ENCODE measurements at places on chromosomes 12 and 14.

DNA sequence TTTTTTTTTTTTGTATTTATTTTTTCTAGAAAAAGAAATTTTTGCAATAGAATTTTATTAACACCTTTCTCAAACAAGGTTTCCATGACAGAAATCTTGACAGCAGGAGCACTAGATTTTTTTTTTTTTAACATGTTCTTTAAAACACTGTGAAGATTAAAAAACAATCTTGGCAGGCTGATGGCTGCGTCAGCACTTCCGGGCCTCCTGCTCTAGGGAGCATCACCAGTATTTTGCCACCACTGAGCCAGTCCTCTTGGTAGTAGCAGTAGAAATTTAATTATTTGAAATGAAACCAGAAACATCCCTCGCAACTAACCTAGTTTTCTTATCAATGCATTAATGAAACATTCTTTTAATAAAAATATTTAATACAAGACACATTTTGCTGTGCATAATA lies 99.6 kb downstream of the APAF1 start:
- DNase-seq = no peak

DNA sequence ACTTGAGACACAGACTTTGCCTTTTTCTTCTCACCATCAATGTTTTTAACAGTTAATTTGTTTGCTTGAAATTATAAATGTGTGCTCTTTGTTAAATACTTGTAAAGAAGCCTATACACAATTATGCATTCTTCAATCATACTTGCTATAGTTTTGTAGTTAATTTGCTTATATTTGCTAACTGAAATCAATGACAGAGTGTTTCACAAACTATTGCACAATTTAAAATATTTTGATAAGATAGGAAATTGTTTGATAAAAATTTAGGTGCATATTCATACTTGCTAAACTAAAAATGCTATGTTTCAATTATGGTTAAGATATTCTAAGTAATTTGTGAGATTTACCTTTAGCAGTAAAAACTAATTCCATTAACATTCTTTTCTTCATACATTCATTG lies 13.7 kb upstream of the OR4K5 start:
- DNase-seq = no peak

GRCh38 chr14:21205026-21205677 lies 49.3 kb upstream of the OR5AU1 start:
- no peak for DNase-seq

- DNase-seq = no peak
Measured at GRCh38 chr12:59597385-59597781, 1.6 kb downstream of the SLC16A7 start.

GRCh38 chr14:61488417-61489401 lies 167.3 kb downstream of the PRKCH start:
- DNase-seq = no peak

DNA sequence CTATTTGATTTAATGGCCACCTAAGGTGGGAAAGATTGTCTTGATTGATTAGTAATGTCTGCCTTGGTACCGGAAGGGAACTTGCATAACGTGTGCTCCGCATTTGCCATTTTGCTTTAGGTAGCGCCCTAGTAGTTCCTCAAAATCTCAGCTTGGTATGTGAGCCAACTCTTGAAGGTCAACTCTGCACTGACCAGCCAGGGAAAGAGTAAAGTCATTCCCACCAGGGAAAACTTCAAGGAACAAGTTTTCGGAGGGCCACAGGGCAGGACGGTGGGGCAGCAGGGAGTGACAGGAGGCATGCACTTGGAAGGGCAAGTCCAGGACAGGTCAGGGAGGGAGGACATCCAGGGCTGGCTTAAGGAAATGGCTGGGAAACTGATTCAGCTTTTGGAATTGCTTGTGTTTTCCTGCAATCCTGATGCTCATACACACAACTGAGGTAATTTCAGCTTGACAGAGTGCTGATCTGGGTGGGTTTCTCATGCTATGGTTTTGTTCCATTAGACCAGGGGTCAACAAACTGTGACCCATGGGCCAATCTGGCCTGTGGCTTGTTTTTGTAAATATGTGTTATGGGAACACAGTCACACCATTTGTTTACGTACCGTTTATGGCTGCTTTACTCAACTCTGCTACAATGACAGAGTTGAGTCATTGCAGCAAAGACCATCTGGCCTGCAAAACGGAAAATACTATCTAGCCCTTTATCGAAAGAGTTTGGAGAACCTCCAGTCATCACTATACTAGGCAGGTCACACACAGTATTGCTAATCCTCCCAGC lies 184.5 kb downstream of the RBM19 start:
- DNase-seq = no peak

DNA sequence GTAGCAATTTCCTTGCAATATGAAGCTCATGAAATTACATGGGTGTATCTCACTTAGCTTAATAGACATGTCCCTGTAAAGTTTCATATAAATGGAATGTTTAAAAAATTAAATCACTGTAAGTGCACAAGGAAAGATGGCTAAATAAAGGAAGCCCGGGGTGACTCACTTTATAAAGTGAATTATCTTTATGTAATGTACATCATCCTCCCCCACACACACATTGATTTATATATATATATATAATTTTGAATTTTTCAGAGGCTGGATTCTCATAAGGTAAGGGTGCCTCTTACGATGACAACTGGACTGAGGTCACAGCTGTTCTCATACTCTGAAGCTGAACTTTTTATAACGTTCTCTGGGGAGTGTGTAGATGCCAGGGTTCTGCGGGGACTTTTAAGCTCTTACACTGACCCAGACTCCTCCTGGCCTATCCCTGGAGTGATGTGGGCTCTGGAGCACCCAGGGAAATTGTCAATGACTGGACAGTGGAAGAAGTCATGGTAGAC lies 108.7 kb upstream of the HIF1A start:
- DNase-seq = no peak

- no peak for DNase-seq
Measured at GRCh38 chr12:71694099-71694820, 8.4 kb downstream of the TMEM19 start.

GRCh38 chr12:95736631-95737030 lies 53.9 kb downstream of the NTN4 start:
- DNase-seq = no peak

- DNase-seq = no peak
Measured at GRCh38 chr14:83342590-83342989, 1808.9 kb upstream of the SEL1L start.

GRCh38 chr14:61480704-61481285 lies 159.4 kb downstream of the PRKCH start:
- no peak for DNase-seq

GRCh38 chr12:90253136-90253535 lies 544.5 kb upstream of the ATP2B1 start:
- DNase-seq = no peak

DNA sequence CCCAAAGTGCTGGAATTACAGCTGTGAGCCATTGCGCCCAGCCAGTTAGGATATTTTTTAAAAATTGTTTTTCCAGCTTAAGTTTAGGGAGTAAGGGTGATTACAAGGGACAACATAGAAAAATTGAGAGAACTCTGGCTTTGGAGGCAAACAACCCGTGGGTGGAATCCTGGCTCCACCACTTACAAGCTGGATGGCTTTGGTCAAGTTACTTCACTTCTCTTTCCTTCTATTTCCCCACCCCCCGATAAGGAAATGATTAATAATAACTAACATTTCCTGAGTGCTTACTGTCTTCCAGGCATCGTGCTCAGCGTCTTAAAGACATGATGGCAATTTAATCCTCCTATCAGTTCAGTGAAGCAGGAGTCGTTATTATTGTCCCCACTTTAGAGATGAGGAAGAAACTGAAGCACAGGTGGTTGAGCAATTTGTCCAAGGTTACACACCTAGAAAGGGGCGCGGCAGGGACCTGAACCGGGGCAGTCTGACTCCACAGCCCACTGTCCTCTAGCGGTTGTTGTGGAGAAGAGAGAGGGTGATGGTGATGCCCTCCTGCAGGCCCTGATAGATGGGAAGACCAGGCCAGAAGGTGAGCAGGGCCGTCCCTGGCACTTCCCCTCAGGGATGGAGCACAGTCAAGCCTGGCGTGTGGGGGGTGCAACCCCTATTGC lies 16.7 kb upstream of the FAIM2 start:
- DNase-seq = no peak

DNA sequence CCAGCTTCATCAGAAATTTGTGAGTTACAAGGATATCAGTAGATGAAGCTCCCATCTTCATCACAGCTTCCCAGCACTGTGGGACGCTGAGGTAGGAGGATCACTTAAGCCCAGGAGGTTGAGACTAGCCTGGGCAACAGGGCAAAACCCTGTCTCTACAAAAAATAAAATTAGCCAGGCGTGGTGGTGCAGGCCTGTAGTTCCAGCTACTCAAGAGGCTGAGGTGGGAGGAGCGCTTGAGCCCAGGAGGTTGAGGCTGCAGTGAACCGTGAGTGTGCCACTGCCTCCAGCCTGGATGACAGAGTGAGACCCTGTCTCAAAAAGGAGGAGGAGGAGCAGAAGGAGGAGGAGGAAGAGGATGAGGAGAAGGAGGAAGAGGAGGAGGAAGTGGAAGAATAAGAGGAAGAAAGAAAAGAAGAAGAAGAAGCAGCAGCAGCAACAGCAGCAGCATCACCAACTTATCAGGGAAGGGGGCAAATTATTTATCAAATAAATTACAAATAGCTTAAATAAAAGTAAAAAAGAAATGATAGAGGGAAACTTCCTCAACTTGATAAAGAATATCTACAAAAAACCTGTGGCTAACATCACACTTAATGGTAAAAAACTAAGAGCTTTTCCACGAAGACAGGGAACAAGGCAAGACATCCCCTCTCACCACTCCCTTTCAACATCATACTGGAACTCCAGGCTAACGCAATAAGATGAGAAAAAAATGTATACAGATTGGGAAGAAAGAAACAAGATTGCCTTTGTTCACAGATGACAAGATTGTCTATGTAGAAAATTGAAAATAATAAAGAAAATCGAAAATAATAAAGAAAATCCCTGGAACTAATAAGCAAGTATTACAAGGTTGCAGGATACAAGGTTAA lies 69.6 kb downstream of the NINJ2 start:
- no peak for DNase-seq

DNA sequence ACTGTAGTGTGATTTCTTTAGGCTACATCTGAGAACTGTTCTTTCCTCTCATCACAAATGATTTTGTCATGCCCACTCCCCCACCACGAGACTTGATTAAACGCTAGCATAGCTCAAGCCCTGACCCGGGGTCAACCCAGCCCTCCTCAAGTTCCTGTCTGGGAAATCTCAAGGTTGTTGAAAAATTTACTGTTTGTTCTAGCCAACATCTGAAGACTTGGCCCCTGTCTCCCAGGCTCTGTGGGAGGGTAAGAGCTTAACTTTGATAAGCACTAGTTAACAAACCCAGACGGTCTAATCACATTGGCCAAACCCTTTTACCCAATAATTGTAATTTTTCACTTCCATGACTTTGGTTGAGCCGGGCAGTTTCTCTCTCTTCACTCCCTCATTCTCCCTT lies 86.2 kb upstream of the AMIGO2 start:
- DNase-seq = no peak

DNA sequence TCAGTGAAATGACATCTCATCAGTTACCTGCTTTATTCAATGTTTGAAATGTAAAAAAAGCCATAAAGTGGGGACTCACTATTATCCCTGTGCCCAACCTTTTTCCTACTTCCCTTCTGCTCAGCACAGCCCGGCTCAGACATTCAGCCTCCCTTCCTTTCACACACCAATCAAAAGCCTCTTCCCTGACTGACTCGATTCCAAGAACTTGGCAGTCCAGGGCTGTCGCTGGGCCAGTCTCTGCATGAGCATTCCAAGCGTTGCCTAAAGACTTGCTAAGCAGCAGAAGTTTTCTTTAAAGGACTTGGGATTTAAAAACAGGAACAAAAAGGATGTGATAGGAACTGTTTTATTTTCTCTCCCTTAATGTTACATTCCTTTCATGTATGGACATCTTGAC lies 22.7 kb downstream of the ITPR2 start:
- no peak for DNase-seq

- no peak for DNase-seq
Measured at GRCh38 chr14:76776428-76777251, 15.4 kb downstream of the VASH1 start.

DNA sequence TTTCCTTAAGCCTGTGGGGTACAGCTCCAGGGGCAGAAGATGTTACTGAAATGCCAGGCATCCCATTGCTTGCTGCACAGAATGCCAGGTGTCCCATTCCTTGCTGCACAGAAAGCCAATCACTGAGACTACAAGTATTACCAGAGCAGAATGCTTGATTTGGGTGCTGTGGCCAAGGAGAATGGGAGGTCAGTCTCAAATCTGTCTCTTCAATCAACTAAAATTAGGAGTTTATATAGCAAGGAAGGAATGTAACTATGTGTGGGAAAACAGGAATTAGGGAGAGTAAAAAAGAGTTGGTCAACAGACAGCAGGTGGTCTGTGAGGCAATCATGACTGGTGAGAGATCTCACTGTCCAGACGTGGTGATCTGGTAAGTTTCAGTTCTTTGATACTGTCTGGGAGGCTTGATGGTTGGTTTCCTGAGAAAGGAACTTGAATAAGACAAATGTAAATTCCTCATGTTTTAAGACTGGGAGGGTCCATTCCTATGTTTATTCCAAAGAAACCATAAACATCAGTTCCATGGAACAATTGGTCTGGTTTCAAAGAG lies 31.2 kb upstream of the VASH1 start:
- DNase-seq = no peak
